SHP77 treated with DMSO at 0.1 percent for 48 hours (cell line): ENCODE measurements at places on chromosomes 3 and 15.

GRCh38 chr15:35603301-35603700 lies 57.3 kb upstream of the DPH6 start:
- no peak for DNase-seq

DNA sequence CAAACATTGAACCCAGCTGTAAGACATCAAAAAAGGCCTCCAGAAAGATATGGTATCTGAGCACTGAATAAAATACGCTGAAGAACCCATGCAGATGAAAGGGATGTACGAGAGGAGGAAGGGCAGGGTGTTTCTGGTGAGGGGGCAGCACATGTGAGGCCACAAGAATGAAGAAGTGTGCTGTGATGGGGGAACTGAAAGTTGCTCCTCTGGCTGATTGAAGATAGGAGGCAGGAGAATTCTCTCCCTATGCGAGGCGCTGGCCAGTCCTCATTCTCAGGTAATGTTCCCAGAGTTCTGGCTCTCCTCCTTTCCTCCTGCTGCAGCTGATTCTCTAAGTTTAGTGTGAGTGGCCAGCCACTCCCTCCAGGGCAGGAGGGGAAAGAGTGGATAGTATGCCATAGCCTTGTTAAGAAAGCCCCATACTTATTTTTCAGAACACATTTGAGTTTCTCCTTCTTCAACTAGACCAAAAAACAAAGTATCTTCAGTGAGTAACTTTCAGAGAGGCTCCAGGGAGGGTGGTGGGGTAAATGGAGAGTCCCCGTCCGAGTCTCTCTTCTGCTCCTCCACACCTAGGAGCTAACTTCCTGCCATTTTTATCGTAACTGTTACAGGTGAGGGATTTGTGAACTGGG lies 26.9 kb upstream of the MYO1E start:
- no peak for DNase-seq

- no peak for DNase-seq
These were observed 20.6 kb downstream of the DLEC1 start for GRCh38 chr3:38059591-38059990.

DNA sequence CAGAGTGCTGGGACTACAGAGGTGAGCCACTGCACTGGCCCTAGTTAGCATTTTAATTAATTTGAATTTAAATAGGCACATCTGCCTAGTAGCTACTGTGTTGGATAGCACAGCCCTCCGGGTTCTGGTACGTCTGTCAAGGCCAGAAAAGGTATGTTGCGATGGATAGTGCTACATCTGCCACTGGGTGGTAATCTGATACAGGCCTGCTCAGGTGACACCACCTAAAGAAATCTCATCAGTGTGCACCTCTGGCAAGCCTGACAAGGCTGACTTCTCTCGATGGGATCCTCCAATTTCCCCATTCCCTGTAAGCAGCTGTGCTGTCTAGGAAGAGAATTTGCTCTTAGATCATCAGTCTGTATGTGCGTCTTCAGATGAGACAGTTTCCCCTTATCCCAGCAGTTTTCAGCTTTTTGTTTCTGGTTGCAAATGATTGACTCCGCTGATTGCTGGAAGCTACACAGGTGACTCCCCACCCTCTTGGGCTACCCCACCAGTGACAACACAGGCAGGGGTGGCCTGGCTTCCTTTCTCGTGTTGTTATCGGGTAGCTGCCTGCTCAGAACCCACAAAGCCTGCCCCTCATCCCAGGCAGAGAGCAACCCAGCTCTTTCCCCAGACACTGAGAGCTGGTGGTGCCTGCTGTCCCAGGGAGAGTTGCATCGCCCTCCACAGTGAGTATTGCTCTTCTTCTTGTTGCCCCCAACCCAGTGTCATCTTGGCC lies at the start of gene CCR9:
TSS of gene CCR9 (plus strand) at position 565 of the 727 bp plus-strand sequence. CDS start 8,391 bp downstream, outside the sequence.
- no peak for DNase-seq

- DNase-seq = no peak
These were observed 54.3 kb downstream of the DGKG start for GRCh38 chr3:186307594-186308221.

- DNase-seq = no peak
These were observed at the start of gene IL17RE for GRCh38 chr3:9902372-9903237. TSS of gene IL17RE (plus strand) at chr3:9902848. CDS start at chr3:9902933, 85 bp downstream.

- no peak for DNase-seq
These were observed 130.4 kb downstream of the SUCLG2 start for GRCh38 chr3:67524046-67524445.

DNA sequence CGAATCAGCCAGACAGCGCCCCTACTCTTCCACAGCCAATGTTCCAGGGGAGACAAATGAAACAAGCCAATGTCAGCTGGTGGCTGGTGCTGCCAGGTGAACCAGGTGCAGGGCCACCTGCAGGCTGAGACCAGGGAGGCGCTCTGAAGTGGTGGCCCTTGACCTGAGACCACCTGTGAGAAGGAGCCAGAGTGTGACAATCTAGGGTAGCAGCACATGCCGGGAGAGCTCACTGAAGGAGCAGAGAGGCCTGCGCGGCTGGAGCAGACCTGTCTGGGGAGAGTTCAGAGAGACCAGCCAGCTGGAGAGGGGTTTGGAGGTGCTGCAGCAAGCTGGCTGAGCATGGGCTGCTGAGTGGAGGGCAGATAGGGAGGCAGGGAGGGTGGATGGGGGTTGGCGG lies 693 bp upstream of the STAB1 start:
- DNase-seq = no peak
